ENCODE measurements at places on chromosomes 2 and 18.

DNA sequence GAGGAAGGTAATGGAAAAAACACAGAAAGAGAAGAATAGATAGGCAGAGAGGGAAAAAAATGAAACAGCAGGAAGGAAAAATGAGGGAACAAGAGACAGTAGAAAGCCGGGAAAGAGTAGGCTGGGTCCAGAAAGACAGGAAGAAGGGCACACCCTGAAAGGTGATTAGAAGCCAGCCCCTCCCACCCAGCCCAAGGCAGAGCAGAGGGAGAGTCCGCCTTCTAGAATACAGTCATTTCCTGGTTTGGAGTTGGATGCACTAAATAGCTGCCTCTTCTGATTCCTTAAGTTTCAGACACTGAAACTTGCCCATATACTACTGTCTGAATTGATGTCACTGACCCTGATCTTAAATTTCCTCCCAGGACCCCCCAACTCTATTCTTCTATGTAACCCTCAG lies 17.9 kb upstream of the DSG3 start:
- H3K36me3 ChIP-seq, result no peaks in the 10 kb centered on the region
- H3K4me1 ChIP-seq, result no peaks in the 10 kb centered on the region
- no peaks in the 10 kb centered on the region for H3K27me3 ChIP-seq
- no peak for DNase-seq

DNA sequence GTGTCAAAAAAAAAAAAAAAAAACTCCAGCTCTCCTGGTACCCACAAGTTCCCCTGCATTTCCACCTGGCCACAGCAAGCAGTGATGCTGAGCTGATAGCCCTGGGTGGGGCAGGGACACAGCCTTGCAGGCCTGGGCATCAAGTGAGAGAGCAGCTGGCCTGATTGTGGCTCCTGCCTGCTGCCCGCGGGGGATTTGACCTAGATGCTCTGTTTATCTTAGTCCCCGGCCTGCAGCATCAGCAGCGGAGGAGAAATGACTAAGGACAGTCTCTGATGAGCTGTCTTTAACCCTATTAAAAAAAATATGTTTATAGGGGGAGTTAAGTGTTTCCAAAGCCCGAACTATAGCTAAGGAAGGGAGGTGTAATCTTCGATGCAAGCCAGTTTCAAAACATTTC lies 102.6 kb downstream of the MTCL1 start:
- no peaks in the 10 kb centered on the region for H3K4me1 ChIP-seq
- no peak for DNase-seq
- H3K36me3 ChIP-seq, result peaks cover 4% of the 10 kb centered on the region
- no peak overlapping the region for H3K4me3 ChIP-seq
- no peaks in the 10 kb centered on the region for H3K27me3 ChIP-seq

DNA sequence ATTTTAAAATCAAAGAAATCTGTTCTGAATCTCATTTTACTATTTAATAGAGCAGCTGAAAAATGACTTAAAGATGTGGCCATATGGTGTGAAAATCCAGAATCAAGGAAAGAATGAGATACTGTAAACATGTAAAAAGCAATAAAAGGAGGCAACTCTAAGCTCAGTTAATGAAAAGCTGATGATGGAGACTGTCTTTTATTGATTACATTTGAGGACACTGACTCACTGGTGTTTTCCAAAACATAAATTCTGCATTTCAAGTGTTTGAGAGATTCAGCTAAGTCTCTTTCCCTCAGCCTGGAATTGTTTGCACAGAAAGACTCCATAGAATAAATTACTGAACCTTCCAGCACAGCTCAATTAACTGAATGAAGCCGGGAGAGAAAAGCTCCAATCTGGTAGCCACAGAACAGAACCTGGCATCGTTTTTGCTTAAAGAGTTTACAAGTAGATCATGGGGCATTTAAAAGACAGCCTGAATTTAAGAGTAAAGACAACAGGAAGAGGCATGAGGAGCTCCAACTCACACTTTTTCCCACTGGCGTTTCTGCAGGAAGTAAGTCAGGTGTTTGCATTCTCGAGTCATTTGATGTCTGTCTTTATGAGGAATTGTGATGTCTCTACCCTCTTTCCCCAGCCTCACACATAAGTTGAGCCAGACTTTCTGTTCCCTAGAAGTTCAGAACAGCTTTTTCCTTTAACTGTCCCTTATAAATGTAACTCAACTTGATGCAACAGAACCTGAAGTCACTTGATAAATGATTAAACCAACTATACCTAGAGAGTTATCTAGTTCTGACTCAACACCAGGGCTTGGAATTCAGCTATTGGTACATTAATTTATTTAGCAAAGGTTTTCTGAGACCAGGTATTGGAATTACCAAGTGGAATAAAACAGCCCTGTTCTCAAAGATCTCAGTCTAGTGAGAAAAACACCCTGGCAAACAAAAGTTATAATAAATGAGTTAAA lies 53.3 kb downstream of the FTCDNL1 start:
- peaks cover 1% of the 10 kb centered on the region for H3K4me1 ChIP-seq
- no peak overlapping the region for H3K4me3 ChIP-seq
- no peak overlapping the region for H3K27ac ChIP-seq
- H3K27me3 ChIP-seq, result no peaks in the 10 kb centered on the region
- no peak for DNase-seq
- no peaks in the 10 kb centered on the region for H3K36me3 ChIP-seq

DNA sequence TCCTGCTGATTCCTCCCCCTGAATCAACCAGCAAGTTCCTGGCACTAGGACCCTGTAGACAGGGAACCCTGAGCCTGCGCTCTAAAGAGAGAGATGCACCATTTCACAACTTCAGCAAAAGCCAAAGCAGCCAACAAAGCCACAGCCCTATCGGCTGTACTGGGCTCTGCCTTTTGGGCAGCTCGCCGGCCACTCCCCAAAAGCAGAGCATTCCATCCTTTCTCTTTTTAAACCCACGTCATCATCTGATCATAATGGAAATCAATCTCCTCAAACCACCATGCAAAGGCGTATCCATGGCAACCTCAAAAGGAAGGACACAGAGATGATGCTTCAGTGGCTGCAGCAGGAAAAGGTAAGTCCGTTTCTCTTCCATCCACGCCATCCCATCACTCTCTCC lies 5.3 kb upstream of the DCTN1 start:
- H3K4me3 ChIP-seq, result no peak overlapping the region
- DNase-seq, result no peak
- no peaks in the 10 kb centered on the region for H3K4me1 ChIP-seq
- no peaks in the 10 kb centered on the region for H3K27me3 ChIP-seq
- H3K36me3 ChIP-seq, result peaks cover 3% of the 10 kb centered on the region

DNA sequence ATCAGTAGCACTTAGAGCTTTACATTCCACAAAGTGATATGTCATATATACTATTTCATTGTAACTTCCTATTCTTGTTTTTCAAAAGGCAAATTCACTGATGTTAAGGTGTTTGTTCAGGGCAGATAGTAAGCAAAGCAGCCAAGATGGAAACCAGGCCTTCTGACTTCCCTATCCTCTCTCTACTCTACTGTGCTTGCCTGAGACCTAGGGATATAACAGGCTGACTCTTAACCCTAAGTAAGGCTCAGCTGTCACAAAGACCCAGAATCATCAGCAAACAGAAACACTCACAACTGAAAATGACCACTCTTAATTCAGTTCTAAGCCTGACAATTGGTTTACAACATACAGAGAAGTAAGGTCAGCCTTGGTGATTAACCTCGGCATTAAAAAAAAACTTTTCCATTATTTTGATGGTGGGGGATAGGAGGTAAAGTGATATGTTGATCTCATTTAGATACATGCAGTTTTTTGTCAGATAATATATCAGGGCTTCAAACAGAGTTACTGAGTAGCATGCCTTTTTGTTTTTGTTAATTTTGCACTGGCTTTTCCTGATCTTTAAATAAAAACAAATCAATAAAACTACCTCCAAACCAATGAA lies 95.4 kb upstream of the CHRNA1 start:
- no peak overlapping the region for H3K27ac ChIP-seq
- DNase-seq, result no peak
- H3K4me3 ChIP-seq, result no peak overlapping the region
- no peaks in the 10 kb centered on the region for H3K27me3 ChIP-seq
- no peaks in the 10 kb centered on the region for H3K4me1 ChIP-seq

All from iPS DF 6.9 (cell line).